ENCODE measurements at places on chromosomes 3 and 15.
A peak's percentile ranks its signal among the peaks of the same experiment; 100 is the strongest.

DNA sequence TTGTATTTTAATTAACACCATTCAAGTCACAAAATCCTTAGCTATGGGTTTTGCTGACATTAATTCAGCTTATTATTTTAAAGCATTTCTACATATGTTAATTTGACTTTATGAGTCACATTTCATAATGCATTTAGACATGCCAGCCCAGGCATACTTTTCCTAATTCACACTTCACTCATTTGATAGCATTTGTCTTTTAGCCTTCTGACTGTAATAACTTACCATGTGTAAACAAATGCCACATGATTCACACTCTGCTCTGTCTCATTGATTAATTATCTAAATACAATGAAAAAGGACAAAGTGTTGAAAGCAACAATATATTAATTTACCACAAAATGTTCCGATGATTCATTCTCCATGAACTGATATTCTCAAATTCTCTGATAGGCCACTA lies 927.8 kb upstream of the EPHA6 start:
- DNase-seq: no peak

- DNase-seq: no peak
Observed at GRCh38 chr3:129010310-129010956, 9.3 kb downstream of the EFCC1 start.

- DNase-seq: no peak
Observed at GRCh38 chr3:117427081-117427480, 717.5 kb downstream of the TUSC7 start.

DNA sequence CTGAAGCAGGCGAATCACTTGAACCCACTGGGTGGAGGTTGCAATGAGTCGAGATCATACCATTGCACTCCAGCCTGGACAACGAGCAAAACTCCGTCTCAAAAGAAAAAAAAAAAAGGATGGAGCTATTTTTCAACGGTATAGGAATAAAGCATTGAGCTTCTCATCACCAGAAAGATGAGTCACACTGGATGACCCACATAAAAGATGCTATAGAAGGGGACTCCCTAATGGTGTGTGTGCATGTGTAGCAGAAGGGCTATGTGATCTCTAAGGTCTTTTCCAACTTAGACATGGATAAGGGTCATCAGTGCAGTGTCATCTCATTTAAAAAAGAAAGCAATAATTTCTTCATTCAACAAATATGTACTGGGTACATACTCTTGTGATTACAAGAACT lies 476.0 kb downstream of the MFSD1 start:
- DNase-seq: no peak

GRCh38 chr3:45719655-45720487 lies 30.7 kb downstream of the SACM1L start:
- no peak for DNase-seq

- DNase-seq: no peak
Observed at GRCh38 chr3:195468391-195468776, 25.6 kb upstream of the ACAP2 start.

- no peak for DNase-seq
Observed at GRCh38 chr3:12817343-12817710, 20.8 kb downstream of the CAND2 start.

DNA sequence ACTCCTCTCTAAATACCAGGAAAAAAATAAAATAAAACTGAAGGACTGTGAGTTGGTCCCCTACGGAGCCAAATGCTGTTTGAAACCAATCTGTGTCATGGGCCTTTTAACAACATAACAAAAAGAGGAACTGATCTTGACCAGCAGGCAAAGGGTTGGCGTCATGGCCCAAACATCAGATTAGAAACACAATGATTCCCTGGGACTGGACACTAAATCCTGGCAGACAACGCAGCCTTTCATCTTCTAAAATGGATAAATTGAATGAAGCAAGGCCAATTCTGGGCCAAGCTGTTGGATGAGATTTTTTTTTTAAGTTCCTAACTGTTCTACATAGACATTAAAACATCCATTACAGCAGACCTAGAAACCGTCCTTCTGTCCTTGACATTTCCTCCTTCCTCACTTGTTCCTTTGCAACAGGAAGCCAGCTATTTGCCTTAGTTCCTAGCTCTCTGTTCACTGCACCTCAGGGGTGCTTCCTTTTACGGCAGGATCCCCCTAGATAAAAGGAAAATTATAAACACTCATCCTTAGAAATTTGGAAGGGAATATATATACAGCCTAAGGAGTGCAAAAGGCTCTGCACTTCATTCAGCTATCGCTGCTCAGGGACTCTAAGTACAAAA lies 21.6 kb upstream of the TAFA4 start:
- no peak for DNase-seq

GRCh38 chr15:27961801-27962200 lies 137.3 kb downstream of the OCA2 start:
- DNase-seq: no peak

- DNase-seq: no peak
Observed at GRCh38 chr3:105858017-105858416, 10.8 kb downstream of the CBLB start.

GRCh38 chr15:56052395-56053045 lies 59.1 kb upstream of the NEDD4 start:
- no peak for DNase-seq

GRCh38 chr3:187973977-187974870 lies 179.7 kb upstream of the LPP start:
- no peak for DNase-seq

GRCh38 chr3:185353823-185354614 lies 8.9 kb upstream of the MAP3K13 start:
- DNase-seq: peak; percentile 38

GRCh38 chr3:139443186-139443585 lies 33.1 kb downstream of the RBP2 start:
- DNase-seq: no peak

- DNase-seq: no peak
Observed at GRCh38 chr15:44130778-44131177, 64.3 kb downstream of the FRMD5 start.

DNA sequence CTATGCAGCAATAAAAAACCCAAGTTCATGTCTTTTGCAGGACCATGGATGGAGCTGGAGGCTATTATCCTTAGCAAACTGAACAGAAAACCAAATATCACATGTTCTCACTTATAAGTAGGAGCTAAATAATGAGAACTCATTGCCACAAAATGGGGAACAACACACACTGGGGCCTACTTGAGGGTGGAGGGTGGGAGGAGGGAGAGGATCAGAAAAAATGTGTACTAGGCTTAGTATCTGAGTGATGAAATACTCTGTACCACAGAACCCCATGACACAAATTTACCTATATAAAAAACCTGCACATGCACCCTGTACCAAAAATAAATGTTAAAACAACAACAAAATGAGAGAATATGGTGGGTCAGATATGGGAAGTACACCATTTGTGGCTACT lies 49.6 kb upstream of the AADACL2 start:
- DNase-seq: no peak

- no peak for DNase-seq
Observed at GRCh38 chr3:155329513-155330048, 36.1 kb upstream of the STRIT1 start.

DNA sequence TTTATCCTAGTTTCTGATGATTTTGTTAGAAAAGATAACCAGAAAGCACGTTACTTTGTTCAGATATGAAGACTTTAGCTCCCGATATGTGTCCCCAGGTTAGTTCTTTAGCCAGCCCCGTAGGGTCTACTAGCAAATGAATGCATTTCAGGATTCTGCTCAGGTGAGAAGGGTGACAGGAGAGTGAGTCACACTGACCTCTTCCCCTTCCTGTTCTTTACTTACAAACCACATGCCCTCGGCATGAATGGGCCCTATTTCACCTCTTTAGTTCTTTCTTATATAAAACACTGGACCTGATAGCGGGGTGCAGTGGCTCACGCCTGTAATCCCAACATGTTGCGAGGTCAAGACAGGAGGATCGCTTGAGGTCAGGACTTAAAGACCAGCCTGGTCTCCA lies 98.4 kb downstream of the SLC49A4 start:
- no peak for DNase-seq

- DNase-seq: no peak
Observed at GRCh38 chr15:50166216-50166615, 15.8 kb upstream of the SLC27A2 start.

DNA sequence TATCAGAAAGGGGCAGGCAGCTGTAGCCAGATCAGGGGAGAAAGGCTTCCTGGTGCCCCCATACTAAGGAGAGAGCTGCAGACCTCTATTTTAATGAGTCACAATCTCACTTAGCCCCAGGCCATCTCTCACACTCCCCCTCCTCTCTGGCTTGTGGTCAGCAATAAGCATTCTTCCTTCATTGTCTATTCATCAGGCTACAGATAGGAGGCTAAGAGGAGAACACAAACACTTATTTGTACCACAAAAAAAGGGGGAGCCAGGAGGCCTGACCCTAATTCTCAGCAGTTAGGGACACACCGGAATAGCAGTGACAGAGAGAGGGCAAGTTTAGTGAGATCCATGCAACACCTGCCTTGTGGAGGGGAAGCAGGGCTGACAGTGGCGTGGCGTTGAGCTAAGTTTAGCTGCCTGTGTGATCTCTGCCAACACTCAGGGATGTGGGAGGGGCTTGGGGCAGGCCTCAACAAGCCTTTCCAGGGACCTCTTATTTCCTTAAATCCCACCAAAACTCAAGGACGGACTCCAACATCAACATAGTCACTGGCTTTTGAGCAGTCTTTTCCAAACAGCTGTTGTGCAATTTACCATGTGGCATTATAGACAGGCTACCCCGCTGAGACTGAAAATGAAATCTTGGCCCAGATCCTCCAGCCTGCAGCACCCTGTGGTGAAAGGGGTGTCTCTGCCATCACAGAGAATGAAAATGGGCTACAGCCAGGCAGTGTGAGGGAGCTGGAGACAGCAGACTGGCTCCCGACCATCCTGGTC lies 191.9 kb upstream of the TSC22D2 start:
- no peak for DNase-seq

DNA sequence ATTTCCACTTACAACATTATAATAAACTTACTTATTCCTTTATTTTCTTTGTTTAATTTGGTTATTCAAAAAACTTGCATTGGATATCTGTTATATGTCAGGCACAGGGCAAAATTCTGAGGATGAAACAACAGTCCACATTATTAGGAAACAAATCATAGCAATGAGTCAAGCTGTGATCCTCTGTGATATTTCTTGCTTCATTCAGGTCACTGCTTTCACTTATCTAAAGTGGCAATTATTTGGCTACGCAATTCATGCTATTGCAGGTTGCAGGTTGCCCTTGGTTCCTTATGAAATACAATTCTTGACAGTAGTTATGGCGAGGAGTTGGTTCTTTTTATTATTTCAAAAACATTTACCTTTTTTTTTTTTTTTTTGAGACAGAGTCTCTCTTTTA lies 66.4 kb upstream of the CNTN6 start:
- DNase-seq: no peak

DNA sequence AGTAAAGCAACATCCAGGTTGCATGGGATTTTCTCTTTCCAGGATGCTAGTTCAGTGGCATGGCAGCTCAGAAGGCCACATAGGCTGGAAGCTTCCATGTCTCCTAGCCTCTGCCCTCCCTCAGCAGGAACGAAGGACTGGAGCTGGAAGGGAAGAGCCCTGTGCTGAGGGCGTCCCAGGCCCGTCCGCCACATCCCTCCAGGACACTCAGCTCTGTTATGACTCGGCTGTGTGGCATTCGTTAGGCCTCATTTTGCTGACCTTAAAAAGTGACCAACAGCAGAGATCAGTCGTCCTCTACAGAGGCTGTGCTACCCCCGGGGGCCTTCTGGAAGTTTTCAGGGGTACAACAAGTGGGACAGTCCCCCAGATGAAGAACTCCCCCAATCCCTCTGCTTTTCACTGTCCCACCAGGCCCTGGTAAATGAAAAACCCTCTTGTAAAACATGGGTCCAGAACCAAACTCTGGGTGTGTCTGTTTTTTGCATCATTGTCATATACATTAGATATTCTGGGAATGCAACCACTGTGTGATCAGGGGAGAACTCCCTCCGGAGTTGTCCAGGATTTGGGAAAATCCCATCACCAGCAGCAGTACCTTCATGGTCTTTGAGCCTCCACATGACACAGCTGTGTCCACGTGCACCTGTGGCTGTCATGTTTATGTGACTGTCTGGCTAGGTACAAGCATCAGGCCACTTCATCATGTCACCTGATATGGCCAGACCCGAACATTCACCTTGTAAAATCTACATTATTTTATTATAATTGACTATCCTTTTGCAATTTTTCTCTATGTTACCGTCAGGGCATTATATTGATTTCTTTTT lies 149.9 kb downstream of the OR4M2 start:
- no peak for DNase-seq

GRCh38 chr15:93030430-93031102 lies 58.4 kb downstream of the RGMA start:
- DNase-seq: peak; percentile 49

- no peak for DNase-seq
Observed at GRCh38 chr3:4501437-4501836, 8.3 kb downstream of the ITPR1 start.

GRCh38 chr15:85458764-85459163 lies 78.4 kb downstream of the AKAP13 start:
- DNase-seq: no peak

GRCh38 chr15:65287520-65287855 lies 805 bp upstream of the PARP16 start:
- no peak for DNase-seq

DNA sequence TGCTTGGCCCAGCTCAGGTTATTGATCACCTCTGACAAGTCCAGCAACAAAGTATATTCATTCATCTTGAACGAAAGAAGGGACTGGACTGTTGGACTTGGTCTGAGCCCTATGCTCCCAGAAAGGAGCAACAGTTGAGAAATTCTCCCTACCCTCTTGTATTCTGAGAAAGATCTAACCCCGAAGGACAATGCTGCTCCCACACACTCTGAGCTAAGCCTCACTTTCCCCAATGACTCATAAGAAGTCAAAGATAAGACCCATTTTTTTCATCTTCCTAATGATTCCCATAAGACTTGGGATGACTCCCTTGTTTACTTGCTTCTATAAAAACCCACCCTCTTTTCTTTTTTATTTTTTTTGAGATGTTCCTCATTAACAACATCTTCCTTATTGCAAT lies 549.4 kb upstream of the MDFIC2 start:
- DNase-seq: no peak

- DNase-seq: no peak
Observed at GRCh38 chr3:171054921-171055320, 28.4 kb upstream of the SLC2A2 start.

GRCh38 chr3:156553705-156554356 lies 1.1 kb downstream of the SSR3 start:
- DNase-seq: no peak

- no peak for DNase-seq
Observed at GRCh38 chr15:74882528-74882927, 7.3 kb upstream of the MPI start.
